Activated T-helper 17 cell treated with anti-CD3 and anti-CD28 coated beads, Interleukin-2, amount 50 U/mL, for 72 hours (primary cell): ENCODE measurements at places on chromosomes 7 and 10. TPM values are rescaled to one million over a fixed set of nuclear protein-coding genes. Genes with fewer than 3 reads are reported as not detected.

Gene MKX
- total RNA-seq, result not detected

Gene ZNF425
- total RNA-seq, result 0.77 TPM

Gene ZNF503
- total RNA-seq, result 0.30 TPM

Gene CPN1
- not detected for total RNA-seq

Gene FKBP6
- total RNA-seq, result not detected

Gene DPY19L1
- total RNA-seq, result 17.9 TPM

Gene NHLRC2
- total RNA-seq, result 20.5 TPM

Gene TWIST1
- total RNA-seq, result 1.1 TPM

Gene AIFM2
- 11.3 TPM for total RNA-seq

Gene VWA2
- total RNA-seq, result not detected

- ATAC-seq, result no peak
These were observed at the start of gene C10orf120 for GRCh38 chr10:122699796-122700455. TSS of gene C10orf120 (minus strand) at chr10:122699846. CDS start at chr10:122699790, 56 bp downstream.

- ATAC-seq, result no peak
These were observed 7.6 kb upstream of the RAB11FIP2 start for GRCh38 chr10:118054383-118054782.

GRCh38 chr10:22897371-22897770, 30.5 kb upstream of the ARMC3 start:
- ATAC-seq, result no peak

DNA sequence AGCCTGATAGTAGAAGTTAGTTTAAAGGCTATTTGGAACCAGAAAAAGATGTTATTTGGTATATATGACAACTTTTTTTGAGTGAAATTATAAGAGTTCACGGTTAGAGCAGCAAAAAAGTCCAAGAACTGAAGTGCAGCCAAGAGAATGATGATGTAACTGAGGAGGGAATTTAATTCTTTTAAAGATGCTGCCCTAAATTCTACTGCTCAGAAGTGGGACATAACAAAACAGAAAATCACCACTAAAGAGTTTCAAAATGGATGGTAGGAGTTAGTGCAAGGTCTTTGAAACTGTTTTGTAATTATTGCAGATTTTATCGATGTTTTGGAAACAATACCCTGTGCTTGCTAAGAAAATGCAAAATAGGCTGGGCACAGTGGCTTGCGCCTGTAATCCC, 6.5 kb downstream of the SAMD8 start:
- peak; percentile 49 for ATAC-seq

DNA sequence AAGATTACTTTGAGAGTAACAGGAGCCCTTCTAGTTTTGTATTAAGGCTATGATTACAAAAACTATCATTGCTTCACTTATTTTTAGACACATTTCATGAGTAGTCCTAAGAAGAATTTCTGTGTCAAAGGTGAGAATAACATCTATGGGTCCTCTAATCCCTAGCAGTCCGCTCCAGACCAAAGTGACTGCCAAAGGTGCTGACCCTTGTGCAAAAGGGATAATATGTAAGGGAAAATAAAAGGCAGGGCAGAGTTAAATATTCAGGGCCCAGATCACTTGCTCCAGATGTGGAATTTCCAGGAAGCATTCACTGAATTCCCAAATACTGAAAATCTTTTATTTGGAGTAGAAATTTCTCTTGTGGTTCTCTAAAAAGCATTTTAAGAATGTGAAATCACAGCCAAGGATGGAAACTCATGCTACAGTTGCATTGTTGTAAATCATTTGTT, 29.3 kb downstream of the RHOBTB1 start:
- ATAC-seq, result no peak

GRCh38 chr10:64159910-64160872, 639.0 kb downstream of the REEP3 start:
- ATAC-seq, result no peak

- no peak for ATAC-seq
These were observed 86.7 kb downstream of the ZNF33B start for GRCh38 chr10:42551582-42552187.

- no peak for ATAC-seq
These were observed 1.4 kb upstream of the AP5Z1 start for GRCh38 chr7:4774007-4774406.

- ATAC-seq, result no peak
These were observed 2.3 kb downstream of the ERLIN1 start for GRCh38 chr10:100183481-100183880.

- no peak for ATAC-seq
These were observed 2.9 kb downstream of the TWIST1 start for GRCh38 chr7:19114551-19114855.

DNA sequence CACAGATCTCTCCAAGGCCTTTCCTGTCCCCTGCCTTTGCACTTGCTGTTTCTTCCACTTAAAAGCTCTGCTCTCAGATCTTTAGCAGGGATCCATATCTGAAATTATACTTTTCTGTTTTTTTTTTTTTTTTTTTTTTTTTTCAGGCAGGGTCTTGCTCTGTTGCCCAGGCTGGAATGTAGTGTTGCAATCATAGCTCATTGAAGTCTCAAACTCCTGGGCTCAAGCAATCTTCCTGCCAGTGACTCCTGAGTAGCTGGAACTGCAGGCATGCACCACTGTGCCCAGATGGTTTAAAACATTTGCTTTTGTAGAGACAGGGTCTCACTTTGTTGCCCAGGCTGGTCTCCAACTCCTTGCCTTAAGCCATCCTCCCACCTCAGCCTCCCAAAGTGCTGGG, 5.0 kb upstream of the TSPAN15 start:
- ATAC-seq, result no peak

DNA sequence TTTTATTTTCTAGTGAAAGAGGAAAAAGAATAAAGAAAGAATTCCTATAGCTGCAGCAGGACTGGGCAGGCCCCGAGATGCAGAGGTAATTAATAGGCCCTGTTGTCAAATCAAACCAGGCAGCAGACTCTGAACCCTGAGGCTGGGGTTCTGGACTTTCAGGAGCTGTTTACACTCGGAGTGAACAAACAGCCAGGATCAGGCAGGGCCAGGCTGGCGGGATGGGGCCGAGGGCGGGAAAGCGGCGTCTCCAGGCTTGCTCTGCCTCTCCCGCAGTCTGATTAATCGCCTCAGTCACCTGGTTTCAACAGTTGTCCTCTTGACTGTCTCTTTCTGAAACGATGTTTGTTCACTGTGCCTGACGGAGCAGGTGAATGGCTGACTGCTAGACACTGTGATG, 675.4 kb upstream of the FOXK1 start:
- ATAC-seq, result no peak

- ATAC-seq, result no peak
These were observed 344.2 kb upstream of the POM121L12 start for GRCh38 chr7:52691257-52691656.

DNA sequence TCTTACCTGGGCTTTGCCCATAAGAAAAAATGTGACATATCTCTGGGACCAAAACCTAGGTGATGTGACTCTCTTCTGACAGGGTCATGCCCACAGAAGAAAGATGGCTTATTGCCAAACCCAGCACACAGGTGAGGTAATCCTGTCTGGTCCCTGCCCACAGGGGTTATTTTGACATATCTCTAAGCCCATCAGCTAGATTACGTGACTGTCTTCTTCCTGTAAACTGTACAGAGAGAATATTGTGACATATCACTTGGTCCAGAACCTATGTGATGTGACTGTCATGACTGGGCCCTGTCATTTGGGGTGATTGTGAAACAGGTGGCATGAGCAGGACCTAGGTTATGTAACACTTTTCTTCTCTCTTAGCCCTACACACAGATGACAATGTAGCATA, 48.8 kb upstream of the ZNF680 start:
- peak; percentile 55 for ATAC-seq

- ATAC-seq, result no peak
These were observed 280.1 kb upstream of the MBL2 start for GRCh38 chr10:53052521-53053164.
